ENCODE measurements at places on chromosomes 4 and X. TPM values are rescaled to one million over a fixed set of nuclear protein-coding genes. Genes with fewer than 3 reads are reported as not detected.

- no peak for DNase-seq
Measured at GRCh38 chr4:46274717-46275116, 115.2 kb downstream of the GABRA2 start.

GRCh38 chr4:84032372-84032771, 466.7 kb downstream of the NKX6-1 start:
- DNase-seq, result no peak

- DNase-seq, result no peak
Measured at GRCh38 chr4:109826719-109827118, 1.1 kb upstream of the RRH start.

- DNase-seq, result no peak
Measured at GRCh38 chr4:178329226-178329872, 887.1 kb upstream of the AGA start.

DNA sequence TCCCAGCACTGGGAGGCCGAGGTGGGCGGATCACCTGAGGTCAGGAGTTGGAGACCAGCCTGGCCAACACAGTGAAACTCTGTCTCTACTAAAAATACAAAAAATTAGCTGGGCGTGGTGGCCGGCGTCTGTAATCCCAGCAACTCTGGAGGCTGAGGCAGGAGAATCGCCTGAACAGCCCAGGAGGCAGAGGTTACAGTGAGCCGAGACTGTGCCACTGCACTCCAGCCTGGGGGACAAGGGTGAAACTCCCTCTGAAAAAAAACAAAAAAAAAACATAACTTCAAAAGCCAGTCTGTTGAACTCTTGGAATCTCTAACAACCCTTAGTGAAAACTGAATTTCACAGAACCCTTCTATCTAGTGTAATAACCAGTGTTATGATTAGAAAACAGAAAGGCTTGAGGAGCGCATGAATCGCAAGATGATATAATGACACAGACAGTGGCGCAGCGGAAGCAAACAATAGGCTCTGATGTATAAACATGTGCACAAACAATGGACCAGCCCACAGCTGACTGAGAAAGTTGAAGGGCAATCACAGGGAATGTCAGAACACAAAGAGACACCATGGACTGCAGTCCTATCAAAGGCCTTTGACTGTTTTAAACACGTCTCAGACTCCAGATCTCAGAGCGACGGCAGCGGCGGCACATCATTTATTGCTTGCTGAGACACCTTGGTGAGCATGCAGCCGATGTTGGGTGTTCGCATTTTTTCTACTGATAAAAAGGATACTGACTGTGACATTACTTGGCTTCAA, 81.6 kb downstream of the NSUN7 start:
- DNase-seq, result no peak

DNA sequence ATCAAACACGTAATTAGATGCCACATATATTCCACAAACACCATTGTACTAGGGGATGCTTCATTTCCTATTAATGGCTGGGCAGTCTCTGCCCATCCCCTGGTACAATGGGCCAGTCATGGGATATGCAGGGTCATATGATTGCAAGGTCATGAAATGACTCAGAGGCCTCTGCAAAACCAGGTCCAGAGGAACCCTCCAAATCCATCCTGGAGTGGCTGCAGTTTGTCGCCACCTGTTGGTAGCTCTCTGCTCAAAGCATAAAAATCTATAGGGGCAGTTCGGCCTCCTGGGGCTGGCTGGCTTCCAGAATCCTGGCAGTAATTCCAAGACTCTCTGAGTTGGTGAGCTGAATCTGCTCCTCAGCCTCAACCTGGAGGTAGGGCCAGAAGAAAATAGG, 22.9 kb upstream of the PUDP start:
- DNase-seq, result no peak

DNA sequence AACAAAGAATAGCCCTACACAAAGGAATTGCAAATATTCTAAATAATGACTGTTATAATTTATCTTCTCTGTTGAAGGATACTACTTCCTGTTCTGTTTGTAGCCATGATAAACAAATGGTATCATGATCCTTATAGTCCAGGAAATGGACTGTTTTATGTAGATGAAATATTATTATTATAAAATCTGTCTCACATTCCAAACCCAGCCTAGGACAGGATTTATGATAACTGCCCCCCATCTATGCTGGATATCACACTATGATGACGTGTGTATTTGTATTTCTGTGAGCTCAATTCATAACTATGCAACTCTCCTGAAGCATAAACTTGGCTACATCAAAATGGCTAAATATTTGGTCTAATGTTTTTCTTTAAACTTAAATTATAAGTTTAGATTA, 21.3 kb downstream of the DMD start:
- no peak for DNase-seq

- no peak for DNase-seq
Measured at GRCh38 chrX:108426262-108426661, 12.0 kb downstream of the COL4A6 start.

- no peak for DNase-seq
Measured at GRCh38 chrX:134599184-134599914, 58.9 kb downstream of the PLAC1 start.

- DNase-seq, result no peak
Measured at GRCh38 chr4:14837860-14838259, 164.4 kb upstream of the CPEB2 start.

GRCh38 chr4:169846396-169846795, 88.7 kb upstream of the HPF1 start:
- no peak for DNase-seq

LONRF3 gene
- total RNA-seq, result 1.3 TPM

CD40LG gene
- total RNA-seq, result not detected

NRK gene
- 48.2 TPM for total RNA-seq

TRIML2 gene
- not detected for total RNA-seq

SLC10A7 gene
- total RNA-seq, result 15.9 TPM

All from mesothelial cell of epicardium (in vitro differentiated cells).